ENCODE measurements at places on chromosomes 7 and 10.

DNA sequence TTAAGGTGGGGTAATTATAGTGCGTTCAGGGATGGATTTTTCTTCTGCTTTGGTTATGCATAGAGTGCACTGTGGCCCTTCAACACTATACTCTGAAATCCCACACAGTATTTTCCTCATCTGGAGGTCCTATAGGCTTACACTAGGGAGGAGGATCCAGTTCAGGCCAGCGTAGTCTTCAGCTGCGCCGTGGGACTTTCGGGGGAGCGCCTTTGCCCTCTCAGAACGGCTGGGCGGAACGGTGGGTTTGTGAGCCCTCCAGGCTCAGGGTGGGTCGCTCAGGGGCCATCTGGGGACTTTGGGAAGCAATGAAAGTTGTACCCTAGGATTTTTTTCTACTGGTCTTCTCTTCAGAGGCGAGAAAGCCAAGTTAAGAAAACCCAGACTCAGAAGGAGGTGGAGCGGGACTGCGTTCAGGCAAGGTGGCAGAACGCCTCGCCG is 652 bp upstream of the VPS26A start:
- DNase-seq: no peak

GRCh38 chr10:62402508-62402907 is 28.3 kb downstream of the ZNF365 start:
- DNase-seq: no peak

DNA sequence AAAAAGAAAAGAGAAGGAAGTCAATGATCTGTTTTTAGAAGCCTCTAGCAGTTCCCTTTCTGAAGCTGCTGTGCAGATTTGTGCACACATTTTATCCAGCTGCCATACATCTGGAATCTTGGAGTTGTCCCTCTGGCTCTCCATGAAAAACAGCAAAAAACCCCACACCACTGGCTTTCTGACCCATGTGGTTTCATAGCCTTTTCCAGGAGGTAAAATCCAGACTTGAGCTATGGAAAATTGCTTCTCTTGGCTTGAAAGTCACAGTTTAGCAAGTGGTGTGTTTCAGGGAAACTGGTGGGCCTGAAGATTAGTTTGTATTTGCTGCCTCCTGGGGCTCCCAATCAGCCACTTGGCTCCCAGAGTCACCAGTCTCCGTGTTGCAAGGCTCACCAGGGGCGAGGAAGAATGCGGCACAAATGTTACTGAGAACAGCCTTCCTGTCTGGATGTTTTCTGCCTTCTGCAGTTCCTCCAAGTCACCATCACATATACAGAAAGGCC is 50.1 kb upstream of the ADRB1 start:
- no peak for DNase-seq

GRCh38 chr7:1705856-1706255 is 35.8 kb downstream of the ELFN1 start:
- no peak for DNase-seq

- DNase-seq: no peak
Measured at GRCh38 chr10:53489335-53490182, 717.0 kb upstream of the MBL2 start.

DNA sequence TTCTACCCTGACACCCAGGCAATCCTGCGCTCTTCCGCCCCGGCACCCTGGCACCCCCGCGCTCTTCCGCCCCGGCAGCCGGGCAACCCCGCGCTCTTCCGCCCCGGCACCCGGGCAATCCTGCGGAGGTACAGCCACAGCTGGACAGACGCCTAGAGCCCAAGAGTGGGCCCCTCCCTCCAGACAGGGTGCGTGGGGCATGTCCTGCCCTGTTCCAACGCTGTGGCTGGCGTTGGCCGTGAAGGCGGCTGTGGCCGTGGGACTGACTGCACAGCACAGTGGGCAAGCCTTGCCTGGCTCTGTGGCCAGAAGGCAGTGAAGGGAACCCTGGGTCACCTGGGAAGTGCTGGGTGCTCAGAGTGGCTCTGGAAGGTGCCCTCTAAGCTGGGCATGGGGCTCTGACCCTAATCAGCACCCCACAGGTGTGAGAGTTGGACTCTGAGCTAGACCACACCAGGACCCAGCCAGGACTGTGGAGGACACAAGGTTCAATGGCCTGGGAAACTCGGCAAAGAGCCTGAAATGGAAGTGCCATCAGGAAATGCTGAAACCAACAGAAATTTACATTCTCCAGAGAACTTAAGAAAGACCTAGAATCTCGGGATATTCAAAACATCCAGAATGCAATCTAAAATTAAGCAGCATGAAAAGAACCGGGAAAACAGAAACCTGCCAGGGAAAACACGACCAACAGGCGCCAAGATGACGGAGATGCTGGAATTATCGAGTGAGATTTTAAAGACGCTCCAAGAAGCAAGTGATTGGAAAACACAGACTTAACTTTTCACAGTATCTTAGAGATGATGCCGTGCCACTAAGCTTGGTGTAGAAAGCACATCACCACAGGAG is 253.6 kb downstream of the ELFN1 start:
- DNase-seq: no peak

- no peak for DNase-seq
Measured at GRCh38 chr7:132765861-132766260, 189.6 kb upstream of the PLXNA4 start.

DNA sequence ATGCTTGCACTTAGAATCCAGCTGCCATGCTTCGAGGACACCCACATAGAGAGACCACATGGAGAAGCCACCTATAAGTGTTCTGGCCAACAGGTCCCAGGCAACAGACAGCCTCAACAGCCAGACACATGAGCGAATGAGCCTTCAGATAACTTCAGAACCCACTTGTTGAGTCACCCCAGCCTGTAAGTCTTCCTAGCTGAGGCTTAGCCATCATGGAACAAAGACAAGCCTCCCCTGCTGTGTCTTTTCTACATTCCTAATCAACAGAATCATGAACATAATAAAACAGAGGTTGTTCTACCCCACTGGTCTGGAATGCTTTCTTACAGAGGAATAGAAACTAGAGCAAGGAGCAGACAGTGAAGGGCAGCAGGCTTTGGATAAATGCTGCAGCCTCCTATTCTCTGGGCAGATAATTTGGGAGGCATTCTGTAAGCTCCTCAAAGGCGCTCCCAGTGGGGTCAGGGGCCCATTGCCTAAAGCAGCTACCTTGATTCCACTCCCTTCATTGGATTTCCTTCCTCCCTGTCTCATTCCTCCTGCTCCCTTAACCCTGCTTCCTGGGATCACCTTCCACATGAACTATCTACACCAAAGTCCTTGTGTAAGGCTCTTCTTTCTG is 4.6 kb downstream of the TLL2 start:
- DNase-seq: no peak

DNA sequence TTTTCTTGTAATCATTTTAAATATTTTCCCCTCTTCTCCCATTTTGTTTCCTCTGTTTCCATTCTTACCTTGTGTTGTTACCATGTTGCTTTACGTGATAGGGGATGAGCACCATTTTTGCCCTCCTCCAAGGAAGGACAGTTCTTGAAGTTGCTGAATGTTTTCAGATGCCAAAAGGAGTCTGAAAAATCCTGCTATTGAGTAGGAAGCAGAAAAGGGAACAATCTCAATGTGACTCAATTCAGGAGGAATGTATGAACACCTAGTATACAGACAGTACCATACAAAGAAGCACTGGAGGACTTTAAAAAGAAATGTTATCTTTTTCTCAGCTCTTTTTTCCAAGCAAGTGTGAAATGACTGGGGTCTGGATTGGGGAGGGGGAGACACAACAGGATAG is 5.1 kb upstream of the NAMPT start:
- no peak for DNase-seq

DNA sequence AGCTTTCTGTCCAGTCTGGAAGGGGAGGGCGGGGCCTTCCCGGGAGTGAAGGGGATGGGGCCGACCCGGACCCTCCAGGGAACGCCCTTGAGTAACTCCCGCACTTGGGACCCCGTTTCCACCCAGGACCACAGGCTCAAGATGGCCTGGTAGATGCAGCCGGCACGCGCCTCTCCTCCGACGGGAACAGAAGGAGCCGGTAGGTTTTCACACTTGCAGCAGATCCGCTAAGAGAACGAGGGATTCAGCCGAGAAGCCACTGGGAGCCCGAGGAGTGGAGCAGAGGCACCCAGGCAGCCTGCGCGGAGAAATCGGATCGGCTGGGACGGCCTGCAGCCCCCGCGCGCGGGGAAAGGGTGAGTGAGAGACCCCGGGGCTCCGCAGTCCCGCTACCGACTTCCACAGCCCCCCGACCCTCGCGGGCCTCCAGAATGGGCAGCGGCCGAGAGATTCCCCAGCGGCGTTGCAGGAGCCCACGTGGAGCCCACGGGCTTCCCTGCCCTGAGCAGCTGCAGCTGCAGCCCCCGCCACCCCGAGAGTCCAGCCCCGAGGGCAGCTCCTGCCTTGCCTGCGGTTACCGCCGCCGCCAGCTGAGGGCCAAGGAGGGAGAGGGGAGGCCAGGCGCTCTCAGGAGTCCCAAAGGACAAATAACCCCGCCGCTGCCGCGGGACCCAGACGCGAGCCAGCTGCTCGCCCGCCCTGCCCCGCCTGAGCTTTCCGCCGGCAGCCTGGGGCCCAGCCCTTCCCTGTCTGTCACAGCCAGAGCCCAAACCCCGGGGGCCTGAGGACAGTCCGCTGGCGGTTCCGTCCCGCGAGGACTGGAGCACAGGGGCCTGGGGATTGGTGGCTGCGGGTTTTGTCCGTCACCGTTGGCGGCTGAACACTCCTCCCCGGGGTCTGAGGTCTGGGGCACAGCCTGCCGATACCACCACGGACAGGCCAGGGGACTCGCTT is 21.8 kb downstream of the IFT22 start:
- DNase-seq: no peak

DNA sequence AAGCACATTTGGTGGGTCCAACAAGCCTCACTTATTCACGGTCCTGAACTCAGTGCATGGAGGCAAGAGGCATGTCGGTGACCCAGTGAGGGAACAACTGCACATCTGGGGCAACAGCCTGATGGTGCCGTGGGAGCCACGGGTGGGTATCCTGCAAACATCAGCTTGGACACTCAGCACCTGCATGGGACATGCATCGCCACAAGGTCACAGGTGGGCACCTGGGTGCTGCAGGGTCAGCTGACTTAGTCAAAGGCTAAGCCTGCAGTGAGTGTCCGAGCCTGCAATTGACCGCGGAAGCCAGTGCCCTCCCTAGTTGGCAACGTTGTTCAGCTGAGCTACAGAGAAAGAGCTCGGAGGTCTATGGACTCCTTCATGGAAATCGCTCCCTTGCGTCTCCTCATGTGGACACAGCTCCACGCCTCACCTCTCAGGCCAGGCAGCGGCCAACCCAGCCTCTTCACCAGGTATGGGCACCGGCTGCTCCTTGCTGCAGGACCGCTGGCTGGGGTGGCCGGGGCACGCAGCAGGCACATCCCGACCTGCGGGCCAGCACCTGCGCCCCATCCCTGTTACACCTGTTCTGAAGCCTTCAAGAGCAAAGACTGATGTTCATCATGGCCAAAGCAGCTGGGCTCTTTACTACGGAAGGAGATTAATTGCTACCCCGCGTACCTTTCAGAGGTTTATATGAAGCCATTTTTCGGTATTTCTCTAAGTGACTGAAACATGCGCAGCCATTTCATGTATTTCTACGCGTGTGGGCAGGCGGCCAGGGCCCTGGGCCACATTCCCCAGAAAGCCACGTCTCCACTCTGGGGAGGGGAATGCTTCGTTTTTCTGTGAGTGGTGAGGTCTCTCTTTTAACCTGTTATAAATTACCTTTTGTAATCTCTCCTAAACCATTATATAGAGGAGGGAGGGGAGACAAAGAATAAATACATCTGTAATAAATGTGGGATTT is 380.7 kb downstream of the DNAJB6 start:
- DNase-seq: no peak

DNA sequence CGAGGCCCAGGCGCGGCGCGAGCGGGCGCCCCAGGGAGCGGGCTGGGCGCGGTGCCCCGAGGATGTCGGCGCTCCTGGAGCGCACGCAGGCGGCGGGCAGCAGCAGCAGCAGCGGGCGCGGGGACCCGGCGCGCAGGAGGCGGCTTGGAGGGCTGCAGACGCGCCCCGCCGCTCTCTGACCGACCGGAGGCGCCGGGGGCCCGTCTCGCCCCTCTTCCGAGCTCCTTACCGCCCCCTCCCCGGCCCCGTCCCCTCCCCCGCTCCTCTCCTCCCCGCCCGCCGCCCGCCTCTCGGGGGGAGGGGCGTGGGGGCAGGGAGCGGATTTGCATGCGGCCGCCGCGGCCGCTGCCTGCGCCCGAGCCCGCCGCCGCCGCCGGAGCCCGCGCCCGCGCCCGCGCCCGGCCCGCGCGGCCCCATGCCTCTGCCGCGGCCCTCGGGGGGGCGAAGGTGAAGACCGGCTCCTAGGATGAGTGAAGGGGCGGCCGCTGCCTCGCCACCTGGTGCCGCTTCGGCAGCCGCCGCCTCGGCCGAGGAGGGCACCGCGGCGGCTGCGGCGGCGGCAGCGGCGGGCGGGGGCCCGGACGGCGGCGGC is at the start of gene NRG3:
Gene NRG3, plus strand, starts transcription at position 320 of the 592 bp plus-strand sequence.
- no peak for DNase-seq

GRCh38 chr7:50147951-50148808 is 55.1 kb upstream of the ZPBP start:
- DNase-seq: no peak

- no peak for DNase-seq
Measured at GRCh38 chr10:114347791-114348190, 56.5 kb downstream of the AFAP1L2 start.

DNA sequence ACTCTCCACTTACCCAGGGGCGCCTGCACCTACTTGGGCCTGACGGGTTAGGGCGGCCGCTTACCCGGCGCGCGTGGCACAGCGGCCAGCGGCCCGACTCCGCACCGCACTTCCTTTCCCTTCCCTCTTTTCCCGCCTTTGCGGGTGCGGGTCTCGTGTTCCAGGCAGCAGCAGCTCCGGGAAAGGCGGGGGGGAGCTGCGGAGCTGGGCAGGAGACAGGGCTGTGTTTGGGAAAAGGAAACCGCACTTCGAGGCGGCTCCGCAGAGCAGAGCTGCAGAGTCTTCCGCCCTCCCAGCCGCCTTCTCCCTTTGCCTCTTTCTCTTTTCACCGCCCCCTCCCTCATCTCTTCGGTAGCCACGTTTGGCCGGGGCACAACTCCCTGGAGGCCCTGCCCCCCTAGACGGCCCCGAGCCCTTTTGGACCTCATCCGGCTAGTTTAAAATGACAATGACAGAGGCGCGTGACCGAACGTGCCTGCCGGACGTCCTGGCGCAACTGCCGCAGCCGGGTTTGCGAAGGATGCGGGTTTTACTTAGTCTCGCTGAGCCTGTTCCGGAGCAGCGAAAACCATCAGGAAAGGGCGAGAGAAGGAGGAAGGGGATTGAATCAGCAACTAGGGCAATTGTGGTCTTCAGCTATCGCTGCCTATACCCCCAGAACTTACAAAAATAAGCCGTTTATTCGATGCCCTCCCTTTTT is 7.9 kb upstream of the PAX2 start:
- DNase-seq: no peak

- no peak for DNase-seq
Measured at GRCh38 chr10:70476249-70477035, 2.1 kb upstream of the PALD1 start.

DNA sequence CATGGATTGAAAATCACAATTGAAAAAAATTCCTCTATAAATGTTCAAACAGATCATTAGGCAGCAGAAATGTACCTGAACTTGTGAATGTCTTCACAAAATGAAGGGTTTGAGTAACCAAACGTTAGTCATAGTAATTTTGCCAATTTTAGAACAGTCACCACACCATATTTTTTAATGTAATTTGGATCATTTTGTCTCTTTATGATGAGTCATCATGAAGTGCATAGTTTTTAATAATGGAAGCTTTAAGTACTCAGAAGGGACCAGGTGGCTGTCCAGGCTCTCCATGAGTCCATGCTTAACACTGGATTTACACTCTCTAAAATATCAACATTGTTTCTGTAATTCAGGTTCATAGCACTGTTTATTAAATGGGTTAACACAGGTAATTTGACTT is 219.2 kb downstream of the ETV1 start:
- no peak for DNase-seq
